ENCODE measurements at places on chromosomes 7 and 10. TPM values are rescaled to one million over a fixed set of nuclear protein-coding genes. Genes with fewer than 3 reads are reported as not detected.

The GCC1 gene
- 22.0 TPM for total RNA-seq

The C10orf67 gene
- total RNA-seq: not detected

The OGDH gene
- total RNA-seq: 164 TPM

The TMEM213 gene
- 0.73 TPM for total RNA-seq

The APBB1IP gene
- 80.9 TPM for total RNA-seq

The SPDYE11 gene
- not detected for total RNA-seq

The NOD1 gene
- 22.6 TPM for total RNA-seq

The NUDT1 gene
- 87.5 TPM for total RNA-seq

The WEE2 gene
- not detected for total RNA-seq

The COL17A1 gene
- total RNA-seq: not detected

The PRKG1 gene
- total RNA-seq: not detected

The KCNH2 gene
- 0.15 TPM for total RNA-seq

The SLC26A3 gene
- total RNA-seq: not detected

The ENO4 gene
- total RNA-seq: not detected

The TRIM74 gene
- 1.9 TPM for total RNA-seq

The MCM10 gene
- 42.9 TPM for total RNA-seq

The RELN gene
- total RNA-seq: not detected

The PNPLA8 gene
- total RNA-seq: 21.9 TPM

The CTTNBP2 gene
- total RNA-seq: not detected

The TMEM236 gene
- 0.15 TPM for total RNA-seq

The MACC1 gene
- 0.18 TPM for total RNA-seq

The LIPM gene
- total RNA-seq: not detected

The PLAU gene
- 3.0 TPM for total RNA-seq

The ZNF775 gene
- total RNA-seq: 7.1 TPM

The FFAR4 gene
- total RNA-seq: not detected

The ANXA8 gene
- total RNA-seq: 0.78 TPM

The TMEM225B gene
- total RNA-seq: 1.9 TPM

The LIPJ gene
- not detected for total RNA-seq

The SCIN gene
- 0.23 TPM for total RNA-seq

The MKI67 gene
- total RNA-seq: 272 TPM

The SEC23IP gene
- 69.3 TPM for total RNA-seq

The SFRP4 gene
- not detected for total RNA-seq

The OR6B1 gene
- total RNA-seq: not detected

The ASIC3 gene
- 6.2 TPM for total RNA-seq

The GHRHR gene
- not detected for total RNA-seq

The HTR5A gene
- not detected for total RNA-seq

The SPDYE5 gene
- not detected for total RNA-seq

Data from activated CD4-positive, alpha-beta memory T cell treated with anti-CD3 and anti-CD28 coated beads, Interleukin-2, amount 10 ng/mL, durations not matched to agents 7 days and 5 days (primary cell).